AG09309 (cell line): ENCODE measurements at places on chromosomes 2 and 18.

DNA sequence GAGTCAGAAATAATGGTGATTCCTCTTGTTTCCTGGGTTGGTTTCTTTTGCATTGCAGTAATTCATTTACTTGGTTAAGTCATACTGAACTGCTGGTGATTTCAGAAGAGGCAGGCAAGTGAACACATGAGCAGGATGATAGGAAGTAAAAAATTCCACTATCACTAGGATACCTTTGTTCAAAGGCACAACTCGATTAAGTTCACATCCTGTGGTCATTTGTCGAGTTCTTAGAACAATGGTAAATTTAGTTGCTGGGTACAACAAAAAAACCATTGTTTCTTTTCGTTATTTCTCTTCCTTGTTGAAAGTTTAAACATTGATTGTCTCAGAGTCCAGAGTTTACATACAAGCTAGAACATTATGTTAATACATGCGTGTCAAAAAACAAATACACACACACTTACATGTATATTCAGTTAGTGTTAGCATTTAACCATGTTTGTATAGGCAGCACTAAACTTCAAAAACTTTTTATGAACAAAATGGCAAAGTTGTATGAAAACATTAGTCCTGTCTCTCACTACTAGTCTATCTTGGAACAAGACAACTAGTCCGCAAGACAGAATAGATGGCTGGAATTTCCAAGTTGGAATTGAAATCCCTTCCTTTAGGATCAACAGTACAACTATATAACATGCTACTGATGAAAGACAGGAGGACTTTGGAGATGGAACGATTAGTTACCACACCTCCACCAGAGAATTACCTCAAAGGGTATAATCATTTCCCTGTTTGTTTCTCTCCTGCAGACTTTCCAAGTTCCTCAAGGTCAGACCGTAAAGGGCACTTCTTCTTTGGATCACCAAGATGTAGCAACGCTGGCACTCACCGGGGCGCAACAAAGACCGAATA is 26.2 kb downstream of the STK39 start:
- no peak for DNase-seq

DNA sequence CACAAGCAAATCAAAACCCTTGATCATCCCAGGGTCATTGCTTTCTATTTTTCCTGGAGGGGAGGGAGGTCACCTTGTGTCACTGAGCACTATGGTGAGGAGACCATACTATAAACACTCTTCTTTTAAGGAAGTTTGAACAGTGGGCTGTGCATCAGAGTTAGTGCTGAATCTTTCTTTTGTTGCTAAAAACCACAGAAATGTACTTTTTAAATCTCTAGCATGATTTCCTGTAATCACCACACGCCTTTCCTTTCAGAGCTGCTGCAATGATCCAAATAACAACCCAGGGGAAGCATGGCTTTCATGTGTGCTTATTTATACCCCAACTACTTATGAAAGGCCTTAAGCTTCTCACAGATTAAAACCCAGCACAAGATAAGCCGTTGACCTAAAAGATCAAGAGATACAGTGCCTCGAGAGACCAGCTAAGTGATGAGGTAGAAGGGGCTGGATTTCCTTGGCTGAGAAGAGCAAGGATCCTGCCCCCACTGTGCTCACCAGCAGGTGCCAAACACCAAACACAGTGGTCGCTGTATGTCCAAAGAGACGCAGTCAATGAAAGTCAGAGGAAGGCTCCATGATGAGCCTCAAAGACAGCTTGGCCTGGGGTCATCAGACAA is 34.7 kb downstream of the TRABD2A start:
- no peak for DNase-seq

DNA sequence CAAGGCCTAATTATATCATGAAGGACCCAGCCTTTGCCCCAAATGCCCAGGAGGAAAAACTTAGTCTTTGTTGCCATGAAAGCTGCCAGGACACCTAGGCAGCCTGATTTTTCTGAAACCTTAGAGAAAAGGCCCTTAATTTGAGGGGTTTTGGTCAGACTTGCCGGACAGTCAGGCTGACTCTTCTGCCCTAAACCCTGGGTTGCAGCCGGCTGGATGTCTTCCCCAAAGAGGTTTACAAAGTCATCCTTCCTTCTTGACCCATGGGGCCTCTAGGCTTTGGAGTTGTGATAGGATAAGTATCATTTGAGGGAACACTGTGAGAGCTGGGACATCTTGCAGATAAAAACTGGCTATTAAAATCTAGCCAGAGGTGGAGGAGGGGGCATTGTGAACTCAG is 2.4 kb upstream of the HOXD1 start:
- DNase-seq: no peak

GRCh38 chr18:71079606-71080005 is 790.8 kb downstream of the SOCS6 start:
- DNase-seq: no peak

DNA sequence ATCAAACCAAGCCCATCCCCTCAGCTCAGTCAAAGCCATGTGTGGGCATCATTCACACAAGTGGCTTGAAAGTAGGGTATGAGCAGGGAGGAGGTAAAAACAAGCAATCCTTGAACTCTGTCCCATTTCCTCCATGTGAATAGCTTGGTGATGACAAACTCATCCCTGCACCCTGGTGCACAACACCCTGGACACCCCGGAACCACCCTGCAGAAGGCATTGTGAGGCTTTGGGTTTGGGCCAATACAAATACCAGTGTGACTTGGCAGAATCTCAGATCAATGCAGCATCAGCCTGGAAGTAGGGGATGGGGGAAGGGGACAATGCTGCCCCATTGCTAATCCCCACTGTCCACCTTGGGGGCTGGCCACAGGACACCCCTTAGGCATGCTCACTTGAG is 28.6 kb downstream of the TGFA start:
- DNase-seq: no peak

GRCh38 chr2:653645-654425 is 23.4 kb downstream of the TMEM18 start:
- no peak for DNase-seq
